Cardiac atrium fibroblast (primary cell): ENCODE measurements at places on chromosomes 5 and 9. TPM values are rescaled to one million over a fixed set of nuclear protein-coding genes. Genes with fewer than 3 reads are reported as not detected.

Gene DAB2IP
- total RNA-seq, result 7.6 and 8.6 TPM in 2 replicates

Gene MSX2
- total RNA-seq, result 0.97 and 2.3 TPM in 2 replicates

Gene PHF24
- total RNA-seq, result not detected in 2 replicates

Gene IFNA21
- not detected in 2 replicates for total RNA-seq

Gene ALDOB
- not detected in 2 replicates for total RNA-seq

Gene TXNDC8
- total RNA-seq, result not detected in 2 replicates

Gene ENTPD8
- total RNA-seq, result not detected in 2 replicates

Gene FSD1L
- total RNA-seq, result 0.36 and 0.81 TPM in 2 replicates

Gene CORO2A
- 0.54 and 1.1 TPM in 2 replicates for total RNA-seq

Gene CCL27
- not detected in 2 replicates for total RNA-seq

Gene INSL4
- total RNA-seq, result not detected in 2 replicates

Gene CLTB
- total RNA-seq, result 86.3 and 98.0 TPM in 2 replicates

Gene FAM200C
- total RNA-seq, result 1.1 and 4.4 TPM in 2 replicates
